Central memory CD8-positive, alpha-beta T cell (primary cell): ENCODE measurements at places on chromosomes 11 and 22.

GRCh38 chr22:50694099-50694605, 21.5 kb downstream of the SHANK3 start:
- DNase-seq: no peak
- H3K4me3 ChIP-seq: no peak overlapping the region
- no peaks in the 10 kb centered on the region for H3K27me3 ChIP-seq
- H3K27ac ChIP-seq: no peak overlapping the region
- H3K36me3 ChIP-seq: peaks cover 2% of the 10 kb centered on the region

- peaks cover 5% of the 10 kb centered on the region for H3K36me3 ChIP-seq
- H3K4me3 ChIP-seq: peak overlapping the region; percentile 71
- H3K27ac ChIP-seq: no peak overlapping the region
- no peak for DNase-seq
- peaks cover 37% of the 10 kb centered on the region for H3K4me1 ChIP-seq
These were observed 99.7 kb upstream of the HSD17B12 start for GRCh38 chr11:43580735-43581369.

- peak; percentile 86 for DNase-seq
- H3K27ac ChIP-seq: peak overlapping the region; percentile 99
- peak overlapping the region; percentile 84 for H3K4me3 ChIP-seq
- H3K27me3 ChIP-seq: no peaks in the 10 kb centered on the region
These were observed 11.4 kb downstream of the BCL9L start for GRCh38 chr11:118914178-118914918.

- DNase-seq: no peak
- H3K4me3 ChIP-seq: no peak overlapping the region
- no peak overlapping the region for H3K27ac ChIP-seq
- H3K4me1 ChIP-seq: peaks cover 10% of the 10 kb centered on the region
- H3K36me3 ChIP-seq: peaks cover 3% of the 10 kb centered on the region
- no peaks in the 10 kb centered on the region for H3K27me3 ChIP-seq
These were observed 36.8 kb downstream of the TBX1 start for GRCh38 chr22:19797086-19798002.

GRCh38 chr11:67024410-67024809, 1.5 kb downstream of the SYT12 start:
- peaks cover 21% of the 10 kb centered on the region for H3K4me1 ChIP-seq
- no peak for DNase-seq
- H3K4me3 ChIP-seq: peak overlapping the region; percentile 72
- no peak overlapping the region for H3K27ac ChIP-seq
- H3K27me3 ChIP-seq: peaks cover 9% of the 10 kb centered on the region

DNA sequence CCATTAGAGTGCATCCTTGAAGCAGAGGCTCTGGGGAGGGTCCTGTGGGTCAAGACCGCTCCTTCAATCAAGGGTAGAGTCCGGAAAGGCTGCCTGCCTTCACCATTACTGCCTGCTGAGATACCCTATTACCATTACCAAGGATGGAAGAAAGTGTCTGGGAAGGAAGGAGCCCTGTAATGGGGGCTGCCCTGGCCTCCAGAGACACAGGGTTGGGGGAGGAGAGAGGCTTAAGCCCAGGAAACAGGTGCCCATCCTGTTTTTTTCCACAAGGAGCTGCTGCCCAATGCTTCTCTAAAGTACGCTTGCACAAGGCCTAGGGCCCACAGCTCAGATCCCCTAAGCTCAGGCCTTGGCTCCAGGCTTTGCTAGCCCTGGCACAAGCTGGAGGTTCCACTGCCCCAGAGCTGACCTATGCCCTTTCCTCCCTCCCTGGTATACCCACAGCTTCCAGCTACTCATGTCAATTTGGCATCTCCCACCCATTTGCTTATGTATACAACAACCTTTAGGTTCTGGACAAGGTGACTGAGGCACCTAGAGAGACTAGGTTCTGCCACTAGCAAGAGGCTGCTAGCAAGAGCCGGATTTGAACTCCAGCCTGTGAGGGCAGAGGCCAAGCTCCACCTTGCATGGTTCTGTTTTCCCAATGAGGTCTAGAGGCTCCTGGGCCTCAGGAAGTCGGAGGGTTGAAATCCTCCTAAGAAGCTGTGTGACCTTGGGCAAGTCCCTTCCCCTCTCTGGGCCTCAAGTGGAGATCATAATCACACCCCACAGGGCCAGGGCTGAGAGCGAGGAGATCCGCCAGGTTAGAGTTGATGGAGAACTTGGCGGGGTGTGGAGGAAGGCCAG, 1.5 kb upstream of the PLCB3 start:
- DNase-seq: no peak
- peak overlapping the region; percentile 42 for H3K4me3 ChIP-seq
- peaks cover 44% of the 10 kb centered on the region for H3K4me1 ChIP-seq
- no peak overlapping the region for H3K27ac ChIP-seq

- no peak for DNase-seq
- no peaks in the 10 kb centered on the region for H3K4me1 ChIP-seq
- H3K36me3 ChIP-seq: no peaks in the 10 kb centered on the region
- no peak overlapping the region for H3K27ac ChIP-seq
- H3K4me3 ChIP-seq: no peak overlapping the region
- H3K27me3 ChIP-seq: peaks cover 13% of the 10 kb centered on the region
These were observed 51.6 kb downstream of the RPUSD4 start for GRCh38 chr11:126159719-126160344.

GRCh38 chr11:6667733-6668374, 12.2 kb upstream of the DCHS1 start:
- no peak for DNase-seq
- peak overlapping the region; percentile 69 for H3K27ac ChIP-seq
- no peaks in the 10 kb centered on the region for H3K27me3 ChIP-seq
- H3K4me1 ChIP-seq: peaks cover 53% of the 10 kb centered on the region

GRCh38 chr11:16598032-16598431, 140.4 kb upstream of the C11orf58 start:
- DNase-seq: no peak
- no peak overlapping the region for H3K4me3 ChIP-seq
- peaks cover 22% of the 10 kb centered on the region for H3K27me3 ChIP-seq
- H3K27ac ChIP-seq: no peak overlapping the region
